ENCODE measurements at places on chromosomes 3 and 15.

DNA sequence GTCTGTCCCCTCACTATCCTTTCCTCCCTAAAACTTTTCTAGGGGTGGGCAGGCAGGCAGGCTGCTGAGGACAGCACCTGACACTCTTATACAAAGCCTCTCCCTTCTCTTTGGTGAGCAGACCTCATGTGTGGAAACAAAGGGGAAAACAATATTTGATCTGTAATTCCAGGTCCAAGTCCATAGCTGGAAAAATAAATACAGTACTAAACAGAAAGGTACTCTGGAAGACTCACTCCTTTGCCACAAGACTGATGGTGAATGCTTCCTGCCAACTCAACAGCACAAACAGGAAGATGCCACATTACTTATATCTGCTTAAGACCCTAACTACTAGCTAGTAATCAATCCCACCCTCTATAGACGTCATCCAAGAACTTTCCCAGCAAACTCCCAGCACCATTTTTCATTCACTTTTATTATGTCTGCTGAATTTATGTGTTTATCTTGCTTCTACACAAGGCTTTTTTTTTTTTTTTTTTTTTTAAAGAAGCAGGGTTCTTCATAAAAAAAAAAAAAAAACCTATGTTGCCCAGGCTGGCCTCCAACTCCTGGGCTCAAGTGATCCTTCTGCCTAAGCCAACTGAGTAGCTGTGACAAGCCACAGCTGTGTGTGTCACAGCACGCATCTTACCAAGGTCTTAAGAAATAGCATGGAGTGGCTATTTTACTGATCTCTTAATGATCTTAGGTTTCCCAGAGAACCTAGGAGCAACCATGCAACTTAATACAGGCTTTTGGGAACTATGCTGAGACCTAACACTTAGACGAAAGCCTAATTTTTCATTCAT lies 44.2 kb upstream of the CSPG5 start:
- no peak for DNase-seq

GRCh38 chr3:182886497-182886896 lies 93.2 kb downstream of the ATP11B start:
- DNase-seq: no peak

DNA sequence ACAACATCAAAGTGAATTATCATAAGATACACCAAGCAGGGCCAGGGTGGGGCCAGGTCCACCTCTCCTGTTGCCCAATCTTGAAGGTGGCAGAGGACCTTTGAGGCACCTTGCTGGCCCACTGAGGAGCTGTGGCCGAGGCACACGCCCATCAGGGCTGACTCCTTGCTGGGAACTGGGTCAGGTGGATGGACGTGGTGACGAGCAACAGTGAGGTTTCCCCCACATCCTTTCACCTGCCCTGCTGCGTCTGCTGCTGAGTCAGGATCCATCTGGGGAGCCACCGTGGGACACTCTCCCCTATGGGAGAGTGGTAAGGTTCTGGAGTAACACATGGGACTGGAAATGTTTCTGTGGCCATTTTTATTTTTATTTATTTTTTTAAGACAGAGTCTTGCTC lies 17.3 kb upstream of the FURIN start:
- no peak for DNase-seq

- DNase-seq: no peak
Observed at GRCh38 chr3:108097322-108098002, 6.6 kb upstream of the CD47 start.

DNA sequence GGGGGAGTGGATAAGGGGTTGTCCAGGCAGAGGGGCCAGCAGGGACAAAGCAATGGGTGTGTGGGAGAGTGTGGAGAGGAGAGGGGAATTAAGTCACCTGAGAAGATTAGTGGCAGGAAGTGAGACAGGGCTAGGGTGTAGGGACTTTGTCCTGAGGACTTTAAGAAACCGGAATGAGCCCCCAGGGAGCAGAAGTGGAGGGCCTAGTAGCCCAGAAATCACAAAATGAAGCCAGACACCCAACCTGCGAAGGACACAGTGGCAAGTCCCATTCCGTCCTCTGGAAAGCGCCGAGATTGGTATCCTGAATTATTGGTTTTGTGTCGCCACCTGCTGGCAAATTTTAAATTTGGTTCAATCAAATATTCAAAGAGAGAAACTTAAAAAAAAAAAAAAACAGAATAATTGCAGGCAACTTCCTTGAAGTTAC lies 78.0 kb upstream of the SLC25A36 start:
- DNase-seq: no peak

- no peak for DNase-seq
Observed at GRCh38 chr3:184808021-184808420, 3.9 kb upstream of the VPS8 start.

- DNase-seq: no peak
Observed at GRCh38 chr3:138835397-138835757, 649 bp upstream of the PIK3CB start.

DNA sequence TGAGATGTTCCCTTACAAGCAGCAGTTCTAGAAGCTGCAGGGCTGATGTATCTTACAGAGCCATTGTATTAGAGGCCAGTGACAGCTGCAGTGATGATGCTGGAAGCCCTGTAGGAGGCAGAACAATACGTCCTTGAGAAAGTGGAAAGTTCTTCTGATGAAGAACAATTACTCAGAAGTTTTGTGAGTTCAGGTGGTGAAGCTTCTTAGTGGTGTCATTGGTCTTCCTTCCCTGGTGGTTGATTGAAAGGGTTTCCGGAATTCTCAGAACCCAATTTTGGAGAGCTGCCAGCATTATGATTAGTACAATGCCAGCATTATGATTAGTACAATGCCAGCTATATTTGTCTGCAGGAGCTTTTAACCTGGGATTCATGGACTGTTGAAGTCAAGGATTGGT lies 356.4 kb downstream of the MFSD1 start:
- DNase-seq: no peak

GRCh38 chr15:90465140-90465929 lies 64.4 kb upstream of the CRTC3 start:
- DNase-seq: no peak

DNA sequence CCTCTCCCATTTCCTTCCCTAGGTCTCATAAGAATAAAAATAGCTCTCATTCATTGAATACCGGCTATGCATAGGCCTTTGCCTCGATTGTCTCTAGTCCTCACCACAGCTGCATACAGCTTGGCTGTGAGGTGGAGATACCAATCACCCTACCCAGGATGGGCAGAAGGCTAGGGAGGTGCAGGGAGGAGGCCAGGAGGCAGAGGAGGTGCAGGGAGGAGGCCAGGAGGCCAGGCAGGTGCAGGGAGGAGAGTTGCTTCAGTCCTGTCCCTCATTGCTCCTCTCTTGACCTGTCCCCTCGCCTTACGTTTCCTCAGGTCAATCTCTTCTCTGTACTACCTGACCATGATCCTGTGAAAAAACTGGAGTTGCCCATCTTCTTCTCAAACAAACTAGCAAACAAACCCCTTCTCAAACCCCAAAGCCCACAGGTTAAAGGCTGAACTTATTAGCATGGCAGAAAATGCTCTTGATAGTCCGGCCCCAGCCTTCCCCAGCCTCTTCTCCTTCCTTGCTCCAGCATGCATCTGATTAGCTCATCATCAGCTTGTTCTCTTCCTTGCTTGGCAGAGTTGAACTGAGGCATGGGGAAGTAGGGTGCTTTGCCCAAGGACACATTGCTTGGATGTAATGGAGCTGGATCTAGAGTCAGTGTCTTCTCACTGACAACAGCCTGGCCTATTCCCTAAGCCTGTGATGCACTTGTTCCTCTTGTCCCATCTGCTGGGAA lies 15.8 kb downstream of the PODXL2 start:
- DNase-seq: no peak

DNA sequence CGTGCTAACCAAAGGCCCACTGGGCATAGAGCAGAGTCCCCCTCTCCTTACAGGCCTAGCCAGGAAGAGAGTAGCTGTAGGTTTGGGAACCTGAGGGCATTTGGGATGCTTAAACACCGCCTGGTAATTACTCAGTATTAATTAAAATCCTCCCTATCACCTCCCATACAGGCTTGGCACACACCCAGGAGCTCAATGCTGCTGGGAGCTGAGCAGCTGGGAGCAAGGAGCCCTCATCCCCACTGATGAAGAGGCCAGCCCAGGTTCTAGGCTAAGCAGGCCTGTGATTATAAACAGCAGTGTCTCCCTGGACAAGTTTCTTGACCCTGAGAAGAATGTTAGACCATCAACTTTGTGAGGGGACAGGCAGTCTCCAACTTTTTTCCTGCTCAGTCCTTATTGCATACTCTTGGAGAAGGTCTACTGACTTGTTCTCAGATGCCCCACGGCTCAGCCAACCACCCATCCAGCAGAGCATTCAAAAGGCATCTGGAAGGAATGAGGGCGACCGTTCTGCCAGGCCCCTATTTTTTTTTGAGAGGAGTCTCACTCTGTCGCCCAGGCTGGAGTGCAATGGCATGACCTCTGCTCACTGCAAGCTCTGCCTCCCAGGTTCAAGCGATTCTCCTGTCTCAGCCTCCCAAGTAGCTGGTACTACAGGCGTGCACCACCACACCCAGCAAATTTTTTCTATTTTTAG lies 1.3 kb upstream of the PRKAR2A start:
- no peak for DNase-seq

- DNase-seq: no peak
Observed at GRCh38 chr3:115989684-115990421, 366.5 kb downstream of the GAP43 start.

DNA sequence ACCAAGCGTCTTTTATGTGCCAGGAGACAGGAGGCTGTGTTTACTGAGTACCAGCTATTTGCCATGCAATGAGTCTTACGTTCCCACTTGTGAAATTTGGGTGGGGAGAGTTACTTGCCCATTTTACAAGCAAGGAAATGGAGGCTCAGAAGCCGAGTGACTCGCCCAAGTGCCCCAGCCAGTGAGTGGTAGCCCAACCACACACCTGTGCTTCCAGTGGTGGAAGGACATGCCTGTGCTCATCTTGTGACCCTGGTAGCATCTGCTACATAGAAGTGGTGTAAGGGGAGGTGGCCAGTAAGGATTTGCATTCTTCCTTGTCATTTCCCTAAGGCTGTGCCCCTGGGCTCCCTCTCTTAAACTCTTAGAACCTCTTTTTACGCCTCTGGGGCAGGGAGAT lies 49.3 kb downstream of the FBLN2 start:
- no peak for DNase-seq

Data from stimulated activated CD4-positive, alpha-beta T cell treated with anti-CD3 and anti-CD28 coated beads, Interleukin-12 subunit alpha, Interleukin-12 subunit beta, amount 100 ng/mL, for 24 hours (primary cell).